ENCODE measurements at places on chromosomes 2 and 18.

DNA sequence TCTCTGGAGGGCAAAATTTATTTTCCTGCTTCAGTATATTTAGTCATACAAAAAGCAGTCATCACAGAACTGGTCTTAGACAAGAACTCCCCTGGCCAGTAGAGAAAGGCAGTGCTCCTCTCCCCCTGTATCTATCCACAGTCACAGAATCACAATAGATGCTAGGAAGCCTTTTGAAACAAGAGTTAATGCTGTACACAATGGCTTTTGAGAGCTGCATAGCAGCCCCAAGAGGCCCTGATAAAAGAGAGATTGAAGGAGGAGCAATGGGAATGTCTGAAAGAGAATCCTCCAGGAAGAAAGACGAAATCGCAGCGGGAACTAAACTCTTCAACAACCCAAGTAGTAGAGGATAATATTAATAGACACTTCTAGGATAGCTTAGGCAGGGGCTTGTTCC lies 330.2 kb downstream of the RBM43 start:
- DNase-seq, result no peak
- peaks cover 3% of the 10 kb centered on the region for H3K27me3 ChIP-seq
- no peak overlapping the region for H3K4me3 ChIP-seq
- H3K4me1 ChIP-seq, result peaks cover 36% of the 10 kb centered on the region

GRCh38 chr18:50034029-50034428 lies 160.9 kb downstream of the MYO5B start:
- H3K27ac ChIP-seq, result no peak overlapping the region
- no peak for DNase-seq
- H3K36me3 ChIP-seq, result no peaks in the 10 kb centered on the region
- peaks cover 13% of the 10 kb centered on the region for H3K4me1 ChIP-seq
- peaks cover 17% of the 10 kb centered on the region for H3K27me3 ChIP-seq

DNA sequence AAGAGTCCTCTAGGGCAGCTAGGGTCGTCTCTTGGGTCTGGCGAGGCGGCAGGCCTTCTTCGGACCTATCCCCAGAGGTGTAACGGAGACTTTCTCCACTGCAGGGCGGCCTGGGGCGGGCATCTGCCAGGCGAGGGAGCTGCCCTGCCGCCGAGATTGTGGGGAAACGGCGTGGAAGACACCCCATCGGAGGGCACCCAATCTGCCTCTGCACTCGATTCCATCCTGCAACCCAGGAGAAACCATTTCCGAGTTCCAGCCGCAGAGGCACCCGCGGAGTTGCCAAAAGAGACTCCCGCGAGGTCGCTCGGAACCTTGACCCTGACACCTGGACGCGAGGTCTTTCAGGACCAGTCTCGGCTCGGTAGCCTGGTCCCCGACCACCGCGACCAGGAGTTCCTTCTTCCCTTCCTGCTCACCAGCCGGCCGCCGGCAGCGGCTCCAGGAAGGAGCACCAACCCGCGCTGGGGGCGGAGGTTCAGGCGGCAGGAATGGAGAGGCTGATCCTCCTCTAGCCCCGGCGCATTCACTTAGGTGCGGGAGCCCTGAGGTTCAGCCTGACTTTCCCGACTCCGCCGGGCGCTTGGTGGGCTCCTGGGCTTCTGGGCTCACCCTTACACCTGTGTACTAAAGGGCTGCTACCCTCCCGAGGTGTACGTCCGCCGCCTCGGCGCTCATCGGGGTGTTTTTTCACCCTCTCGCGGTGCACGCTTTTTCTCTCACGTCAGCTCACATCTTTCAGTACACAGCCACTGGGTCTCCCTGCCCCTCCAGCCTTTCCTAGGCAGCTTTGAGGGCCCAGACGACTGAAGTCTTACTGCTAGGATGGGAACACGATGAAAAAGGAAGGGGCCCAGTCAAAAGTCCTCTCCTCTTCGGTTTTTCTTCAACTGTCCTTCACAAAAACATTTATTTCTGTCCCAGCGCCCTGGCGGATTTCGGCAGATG lies 8.1 kb downstream of the SIX2 start:
- peak; percentile 64 for DNase-seq
- peaks cover 15% of the 10 kb centered on the region for H3K36me3 ChIP-seq
- peaks cover 100% of the 10 kb centered on the region for H3K27me3 ChIP-seq
- peak overlapping the region; percentile 78 for H3K4me3 ChIP-seq
- peaks cover 35% of the 10 kb centered on the region for H3K4me1 ChIP-seq

DNA sequence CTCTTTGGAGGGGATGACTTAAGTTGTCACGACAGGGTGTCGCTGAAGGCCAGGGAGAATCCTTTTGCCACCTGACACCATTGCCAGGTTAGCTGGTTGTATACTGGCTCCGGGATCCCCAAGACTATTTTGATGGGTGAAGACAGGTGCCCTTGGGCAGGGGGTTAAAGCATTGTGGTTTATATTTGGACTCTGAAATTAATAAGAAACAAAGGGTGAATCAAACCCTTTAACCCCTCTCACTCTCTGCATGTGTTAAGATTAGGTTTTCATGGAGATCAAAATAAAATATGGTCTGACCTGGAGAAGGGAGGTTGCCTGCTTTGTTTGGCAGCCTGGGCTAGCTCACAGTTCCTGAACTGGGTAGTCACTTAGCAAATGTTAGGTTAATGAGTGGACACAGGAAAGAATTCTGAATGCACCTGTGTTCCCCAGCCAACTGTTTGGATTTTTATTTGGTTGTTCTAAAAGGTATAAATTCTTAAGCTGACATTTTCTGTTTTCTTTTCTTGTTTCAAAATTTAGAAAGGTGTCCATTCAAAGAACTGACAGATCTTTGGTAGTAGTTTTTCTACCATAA lies 301.7 kb downstream of the KCNS3 start:
- DNase-seq, result no peak
- H3K27ac ChIP-seq, result no peak overlapping the region
- no peak overlapping the region for H3K4me3 ChIP-seq

- DNase-seq, result no peak
- H3K27ac ChIP-seq, result no peak overlapping the region
- H3K4me1 ChIP-seq, result peaks cover 22% of the 10 kb centered on the region
- no peak overlapping the region for H3K4me3 ChIP-seq
- H3K36me3 ChIP-seq, result no peaks in the 10 kb centered on the region
Observed at GRCh38 chr2:147665105-147665504, 179.7 kb upstream of the ACVR2A start.

- H3K4me3 ChIP-seq, result no peak overlapping the region
- H3K27ac ChIP-seq, result no peak overlapping the region
- H3K4me1 ChIP-seq, result no peaks in the 10 kb centered on the region
- no peaks in the 10 kb centered on the region for H3K27me3 ChIP-seq
Observed at GRCh38 chr2:179876266-179876665, 14.9 kb upstream of the ZNF385B start.

- no peaks in the 10 kb centered on the region for H3K27me3 ChIP-seq
- peak; percentile 38 for DNase-seq
- peaks cover 16% of the 10 kb centered on the region for H3K36me3 ChIP-seq
- peak overlapping the region; percentile 88 for H3K4me3 ChIP-seq
- peak overlapping the region; percentile 99 for H3K27ac ChIP-seq
- peaks cover 45% of the 10 kb centered on the region for H3K4me1 ChIP-seq
Observed at GRCh38 chr18:51195451-51196117, 1.9 kb downstream of the MEX3C start.

- H3K4me3 ChIP-seq, result peak overlapping the region; percentile 83
- H3K4me1 ChIP-seq, result peaks cover 24% of the 10 kb centered on the region
- H3K36me3 ChIP-seq, result peaks cover 36% of the 10 kb centered on the region
- H3K27ac ChIP-seq, result peak overlapping the region; percentile 57
- H3K27me3 ChIP-seq, result no peaks in the 10 kb centered on the region
- no peak for DNase-seq
Observed at GRCh38 chr2:241701149-241701398, 765 bp upstream of the ING5 start.

- H3K36me3 ChIP-seq, result no peaks in the 10 kb centered on the region
- no peak for DNase-seq
- peak overlapping the region; percentile 28 for H3K27ac ChIP-seq
- no peaks in the 10 kb centered on the region for H3K27me3 ChIP-seq
Observed at GRCh38 chr18:26999797-27000196, 134.3 kb upstream of the AQP4 start.

- peaks cover 28% of the 10 kb centered on the region for H3K36me3 ChIP-seq
- no peak overlapping the region for H3K4me3 ChIP-seq
- no peaks in the 10 kb centered on the region for H3K27me3 ChIP-seq
- no peak for DNase-seq
- peaks cover 69% of the 10 kb centered on the region for H3K4me1 ChIP-seq
Observed at GRCh38 chr2:117342415-117342814, 472.1 kb upstream of the DDX18 start.

- H3K27ac ChIP-seq, result no peak overlapping the region
- DNase-seq, result no peak
- H3K4me1 ChIP-seq, result peaks cover 26% of the 10 kb centered on the region
- H3K4me3 ChIP-seq, result no peak overlapping the region
- H3K27me3 ChIP-seq, result no peaks in the 10 kb centered on the region
Observed at GRCh38 chr2:20352581-20353216, 2.1 kb upstream of the PUM2 start.

DNA sequence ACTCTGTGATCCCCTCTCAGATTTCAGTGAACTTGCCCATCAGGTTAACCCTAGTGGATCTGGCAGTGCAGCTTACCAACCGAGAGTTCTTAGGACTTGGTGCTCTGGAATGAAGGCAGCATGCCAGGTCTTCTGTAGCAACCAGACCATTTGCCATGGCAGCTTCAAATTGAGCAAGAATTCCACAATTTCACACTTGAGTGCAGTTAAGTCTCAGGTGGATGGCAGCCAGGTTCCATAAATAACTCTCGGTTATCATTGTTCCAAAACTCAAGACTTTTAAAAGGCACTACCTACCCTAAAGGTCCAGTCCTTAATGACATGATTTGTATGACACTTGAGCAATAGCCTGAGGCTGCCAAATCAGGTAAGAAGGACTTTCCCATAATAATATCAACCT lies 48.1 kb downstream of the GALNT3 start:
- H3K4me1 ChIP-seq, result no peaks in the 10 kb centered on the region
- H3K27me3 ChIP-seq, result no peaks in the 10 kb centered on the region
- H3K27ac ChIP-seq, result no peak overlapping the region
- DNase-seq, result no peak
- H3K36me3 ChIP-seq, result no peaks in the 10 kb centered on the region

- DNase-seq, result no peak
- peaks cover 29% of the 10 kb centered on the region for H3K27me3 ChIP-seq
- H3K36me3 ChIP-seq, result no peaks in the 10 kb centered on the region
- H3K4me3 ChIP-seq, result no peak overlapping the region
- no peaks in the 10 kb centered on the region for H3K4me1 ChIP-seq
Observed at GRCh38 chr18:21943456-21943855, 202.9 kb downstream of the MIB1 start.

DNA sequence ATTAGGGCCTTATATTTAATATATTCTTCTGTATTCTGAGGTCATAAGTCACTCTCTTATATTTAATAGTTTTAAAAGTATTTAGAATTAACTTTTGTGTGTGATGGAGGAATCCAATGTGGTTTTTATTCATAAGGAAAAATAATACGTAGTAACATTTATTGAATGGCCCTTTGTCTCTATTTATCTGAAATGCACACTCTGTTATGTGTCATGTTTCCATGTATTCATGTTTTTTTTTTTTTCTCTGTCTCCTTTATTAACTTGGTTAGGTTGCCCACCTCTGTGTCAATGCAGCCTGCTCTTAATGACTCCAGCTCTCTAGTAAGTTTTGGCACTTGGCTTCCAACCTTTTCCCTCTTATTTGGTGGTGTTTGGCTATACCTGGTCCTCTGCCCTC lies 33.8 kb downstream of the RNF144A start:
- peaks cover 13% of the 10 kb centered on the region for H3K36me3 ChIP-seq
- H3K27me3 ChIP-seq, result peaks cover 3% of the 10 kb centered on the region
- no peak overlapping the region for H3K4me3 ChIP-seq
- DNase-seq, result no peak
- H3K4me1 ChIP-seq, result peaks cover 7% of the 10 kb centered on the region

Data from nephron progenitor cell (in vitro differentiated cells).